Bladder microvascular endothelial cell (primary cell): ENCODE measurements at places on chromosomes 6 and 20. TPM values are rescaled to one million over a fixed set of nuclear protein-coding genes. Genes with fewer than 3 reads are reported as not detected.

APOM gene
- total RNA-seq: 0.16 and 0.25 TPM in 2 replicates

BPI gene
- not detected in 2 replicates for total RNA-seq

KDM1B gene
- 6.3 and 18.4 TPM in 2 replicates for total RNA-seq

TPD52L2 gene
- 100 and 164 TPM in 2 replicates for total RNA-seq

RGS17 gene
- total RNA-seq: 0.65 and 3.0 TPM in 2 replicates

OXT gene
- not detected in 2 replicates for total RNA-seq

UNC5CL gene
- total RNA-seq: under 0.01 and 0.06 TPM in 2 replicates

TMC2 gene
- not detected in 2 replicates for total RNA-seq

HTR1E gene
- total RNA-seq: not detected in 2 replicates

PCED1A gene
- 11.5 and 22.4 TPM in 2 replicates for total RNA-seq

CGA gene
- total RNA-seq: not detected in 2 replicates

F13A1 gene
- not detected in 2 replicates for total RNA-seq

TRIM15 gene
- total RNA-seq: not detected in 2 replicates

ZBTB12 gene
- total RNA-seq: 1.1 and 5.7 TPM in 2 replicates

GRM1 gene
- total RNA-seq: under 0.01 TPM in 1 of 2 replicates, not detected in the other

COL9A3 gene
- 0.32 and 0.69 TPM in 2 replicates for total RNA-seq

CDKAL1 gene
- 17.3 and 28.9 TPM in 2 replicates for total RNA-seq

OLIG3 gene
- total RNA-seq: not detected in 2 replicates

BCAS4 gene
- total RNA-seq: 0.16 and 1.4 TPM in 2 replicates

SDC4 gene
- total RNA-seq: 12.6 and 88.2 TPM in 2 replicates

CFB gene
- 0.97 and 2.5 TPM in 2 replicates for total RNA-seq

SMIM26 gene
- 34.0 and 43.2 TPM in 2 replicates for total RNA-seq

PAK5 gene
- not detected in 2 replicates for total RNA-seq

GPR6 gene
- not detected in 2 replicates for total RNA-seq

SLC32A1 gene
- total RNA-seq: under 0.01 TPM in 1 of 2 replicates, not detected in the other

GNAS-AS1 gene
- total RNA-seq: 0.13 TPM in 1 of 2 replicates, not detected in the other

SLPI gene
- 2.6 TPM in 1 of 2 replicates, not detected in the other for total RNA-seq

RIPOR3 gene
- under 0.01 and 0.63 TPM in 2 replicates for total RNA-seq

FAM135A gene
- 12.0 and 17.2 TPM in 2 replicates for total RNA-seq

OPN5 gene
- total RNA-seq: not detected in 2 replicates

PRND gene
- 0.88 and 2.4 TPM in 2 replicates for total RNA-seq

HLA-DQA1 gene
- not detected in 2 replicates for total RNA-seq

PDRG1 gene
- 4.4 and 6.9 TPM in 2 replicates for total RNA-seq
